ENCODE measurements at places on chromosomes 3 and 15.
A peak's percentile ranks its signal among the peaks of the same experiment; 100 is the strongest.

GRCh38 chr3:45105855-45106671 is 40.1 kb downstream of the CDCP1 start:
- peak; percentile 59 for DNase-seq

DNA sequence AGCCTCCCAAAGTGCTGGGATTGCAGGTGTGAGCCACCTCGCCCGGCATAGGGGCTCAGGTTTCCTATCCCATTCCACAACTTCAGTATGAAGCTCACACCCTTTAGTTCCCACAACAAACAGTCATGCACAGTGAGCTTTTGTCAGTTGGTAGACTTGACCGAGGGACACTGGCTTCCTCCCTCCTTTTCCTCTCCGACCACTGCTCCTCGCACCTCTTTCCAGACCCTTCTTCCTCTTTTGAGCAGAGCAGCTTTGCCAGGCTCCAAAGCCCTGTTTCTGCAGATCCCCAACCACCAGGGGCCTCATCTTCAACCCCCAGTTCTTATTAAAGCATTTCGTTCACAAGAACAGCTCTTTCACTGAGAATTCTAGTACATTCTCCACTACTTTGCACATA is 12.7 kb upstream of the CILP start:
- DNase-seq, result no peak

DNA sequence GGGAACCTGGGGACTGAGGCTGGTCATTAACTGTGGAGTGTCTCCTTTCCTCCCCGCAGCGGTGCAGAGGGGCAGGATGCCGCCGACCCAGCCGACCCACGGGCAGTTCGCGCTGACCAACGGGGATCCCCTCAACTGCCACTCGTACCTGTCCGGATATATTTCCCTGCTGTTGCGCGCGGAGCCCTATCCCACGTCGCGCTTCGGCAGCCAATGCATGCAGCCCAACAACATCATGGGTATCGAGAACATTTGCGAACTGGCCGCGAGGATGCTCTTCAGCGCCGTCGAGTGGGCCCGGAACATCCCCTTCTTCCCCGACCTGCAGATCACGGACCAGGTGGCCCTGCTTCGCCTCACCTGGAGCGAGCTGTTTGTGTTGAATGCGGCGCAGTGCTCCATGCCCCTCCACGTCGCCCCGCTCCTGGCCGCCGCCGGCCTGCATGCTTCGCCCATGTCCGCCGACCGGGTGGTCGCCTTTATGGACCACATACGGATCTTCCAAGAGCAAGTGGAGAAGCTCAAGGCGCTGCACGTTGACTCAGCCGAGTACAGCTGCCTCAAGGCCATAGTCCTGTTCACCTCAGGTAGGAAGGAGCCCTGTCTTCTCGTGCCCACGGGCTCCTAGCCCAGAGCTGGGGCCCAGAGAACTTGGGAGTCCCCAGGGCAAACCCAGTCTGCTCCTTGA is 3.7 kb downstream of the NR2F2 start:
- peak; percentile 40 for DNase-seq

DNA sequence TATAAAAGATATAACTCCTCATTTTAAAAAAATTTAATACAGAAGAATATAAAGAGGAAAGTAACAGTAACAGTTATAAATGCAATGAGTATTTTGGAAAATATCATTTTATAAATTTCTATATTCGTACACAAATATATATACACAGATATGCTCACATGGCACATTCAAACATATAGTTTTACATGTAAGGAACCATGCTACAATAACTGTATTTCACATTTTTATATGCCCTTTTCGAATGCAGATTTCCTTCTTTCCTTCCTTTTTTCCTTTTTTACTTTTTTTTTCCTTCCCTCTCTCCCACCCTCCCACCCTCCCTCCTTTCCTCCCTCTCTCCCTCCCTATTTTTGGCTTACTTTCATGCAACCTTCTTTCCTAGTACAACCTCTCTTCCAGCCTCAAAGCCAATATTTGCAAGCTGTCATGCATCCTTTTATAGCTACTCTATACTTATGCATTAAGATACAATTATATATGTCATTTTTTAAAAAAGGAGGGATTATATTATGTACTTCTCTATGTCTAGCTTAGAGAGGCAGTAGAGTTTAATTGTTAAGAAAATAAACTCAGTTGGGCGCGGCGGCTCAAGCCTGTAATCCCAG is 830.5 kb downstream of the IGSF11 start:
- DNase-seq, result no peak

GRCh38 chr3:43766672-43767465 is 76.1 kb downstream of the ABHD5 start:
- DNase-seq, result peak; percentile 81

DNA sequence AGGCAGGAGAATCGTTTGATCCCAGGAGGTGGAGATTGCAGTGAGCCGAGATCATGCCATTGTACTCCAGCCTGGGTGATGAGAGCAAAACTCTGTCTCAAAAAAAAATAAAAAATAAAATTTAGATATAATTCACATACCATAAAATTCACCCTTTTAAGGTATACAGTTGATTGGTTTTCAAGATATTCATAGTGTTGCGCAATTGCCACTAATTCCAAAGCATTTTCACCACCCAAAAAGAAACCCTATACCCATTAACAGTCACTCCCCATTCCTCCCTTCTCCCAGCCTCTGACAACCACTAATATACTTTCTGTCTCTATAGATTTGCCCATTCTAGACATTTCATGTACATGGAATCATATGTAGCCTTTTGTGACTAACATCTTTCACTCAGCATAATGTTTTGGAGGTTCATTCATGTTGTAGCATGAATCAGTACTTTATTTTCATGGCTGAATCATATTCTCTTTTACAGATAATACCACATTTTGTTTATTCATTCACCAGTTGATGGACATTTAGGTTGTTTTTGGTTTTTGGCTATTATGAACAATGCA is 116.7 kb downstream of the RASA2 start:
- peak; percentile 25 for DNase-seq

GRCh38 chr3:86175051-86175536 is 815.9 kb downstream of the VGLL3 start:
- no peak for DNase-seq

DNA sequence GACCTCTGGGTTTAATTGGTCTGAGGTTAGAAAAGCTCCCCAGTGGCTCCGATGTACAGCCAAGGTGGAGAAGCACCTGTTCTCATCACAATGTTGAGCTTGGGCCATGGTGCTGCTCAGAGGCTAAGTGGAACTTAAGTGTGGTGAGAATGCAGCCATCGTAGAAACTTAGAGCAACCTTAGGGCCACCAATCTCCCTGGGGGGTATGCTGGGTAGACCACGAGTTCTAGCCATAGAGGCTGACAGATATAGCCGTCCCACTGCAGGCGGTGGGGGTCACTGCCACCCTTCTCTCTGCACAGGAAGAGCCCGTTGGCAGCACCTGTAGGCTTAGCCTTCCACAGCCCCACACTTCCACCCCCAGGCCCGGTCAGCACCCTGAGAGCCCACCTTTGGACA is 38.0 kb downstream of the MGLL start:
- DNase-seq, result no peak

GRCh38 chr3:67712259-67712658 is 57.8 kb upstream of the SUCLG2 start:
- DNase-seq, result no peak

DNA sequence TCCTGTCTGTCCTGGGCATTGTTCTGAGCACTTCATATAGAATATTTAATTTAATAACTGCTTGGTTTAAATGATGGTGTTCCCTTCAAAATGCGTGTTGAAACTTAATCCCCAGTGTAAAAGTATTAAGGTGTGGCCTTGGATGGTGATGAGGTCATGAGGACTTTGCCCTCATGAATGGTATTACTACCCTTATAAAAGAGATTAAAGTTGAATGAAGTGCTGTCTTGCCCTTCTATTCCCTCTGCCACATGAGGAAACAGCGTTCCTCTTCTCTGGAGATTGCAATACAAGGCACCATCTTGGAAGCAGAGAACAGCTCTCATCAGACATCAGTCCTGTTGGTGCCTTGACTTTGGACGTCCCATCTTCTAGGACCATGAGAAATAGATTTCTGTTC is 374.4 kb downstream of the PTPRG start:
- DNase-seq, result no peak

- no peak for DNase-seq
Measured at GRCh38 chr3:29534006-29534405, 253.1 kb downstream of the RBMS3 start.

DNA sequence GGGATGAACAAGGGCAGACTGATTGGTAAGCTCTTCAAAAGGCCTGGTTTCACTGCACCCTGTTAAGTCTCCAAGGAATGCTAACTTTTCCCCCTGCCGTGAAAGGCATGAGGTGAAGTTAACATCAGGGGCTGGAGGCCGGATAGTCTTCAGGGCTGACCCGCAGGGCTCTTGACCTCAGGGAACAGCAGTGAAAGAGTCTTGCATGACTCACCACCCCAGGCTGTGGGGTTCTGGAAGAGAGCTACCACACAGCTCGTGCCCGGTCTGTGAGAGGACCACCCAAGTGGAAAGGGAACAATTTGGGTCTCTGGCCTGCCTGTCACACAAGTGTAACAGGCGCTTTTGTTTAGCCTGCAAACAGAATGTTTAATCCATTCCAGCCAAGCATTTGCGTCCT is 504.9 kb downstream of the EDEM1 start:
- DNase-seq, result no peak

DNA sequence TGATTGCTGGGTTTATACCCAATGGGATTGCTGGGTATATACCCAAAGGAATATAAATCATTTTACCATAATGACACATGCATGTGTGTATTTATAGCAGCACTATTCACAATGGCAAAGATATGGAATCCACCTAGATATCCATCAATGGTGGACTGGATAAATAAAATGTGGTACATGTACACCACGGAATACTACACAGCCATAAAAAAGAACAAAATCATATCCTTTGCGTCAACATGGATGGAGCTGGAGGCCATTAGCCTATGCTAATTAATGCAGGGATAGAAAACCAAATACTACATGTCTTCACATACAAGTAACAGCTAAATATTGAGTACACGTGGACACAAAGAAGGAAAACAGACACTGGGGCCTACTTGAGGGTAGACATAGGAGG is 22.6 kb downstream of the MNS1 start:
- no peak for DNase-seq

DNA sequence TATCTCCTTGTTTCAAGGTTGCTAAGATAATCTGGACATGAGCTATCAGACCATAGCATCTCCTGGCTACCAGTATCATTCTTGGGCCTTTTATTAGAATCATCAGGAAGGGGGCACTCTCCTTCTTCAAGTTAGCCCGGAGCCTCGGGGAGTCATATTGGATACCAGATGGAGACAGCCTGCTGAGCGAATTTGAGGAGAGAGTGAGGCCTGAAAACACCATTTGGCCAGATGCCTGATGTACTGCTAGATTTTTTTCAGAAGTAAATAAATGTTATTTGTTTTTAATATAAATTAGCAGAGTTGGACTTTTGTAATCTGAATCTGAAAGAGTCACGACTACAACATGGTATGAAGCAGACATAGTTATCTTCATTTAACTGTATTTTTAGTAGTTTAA is 848.6 kb downstream of the IGSF11 start:
- DNase-seq, result no peak

DNA sequence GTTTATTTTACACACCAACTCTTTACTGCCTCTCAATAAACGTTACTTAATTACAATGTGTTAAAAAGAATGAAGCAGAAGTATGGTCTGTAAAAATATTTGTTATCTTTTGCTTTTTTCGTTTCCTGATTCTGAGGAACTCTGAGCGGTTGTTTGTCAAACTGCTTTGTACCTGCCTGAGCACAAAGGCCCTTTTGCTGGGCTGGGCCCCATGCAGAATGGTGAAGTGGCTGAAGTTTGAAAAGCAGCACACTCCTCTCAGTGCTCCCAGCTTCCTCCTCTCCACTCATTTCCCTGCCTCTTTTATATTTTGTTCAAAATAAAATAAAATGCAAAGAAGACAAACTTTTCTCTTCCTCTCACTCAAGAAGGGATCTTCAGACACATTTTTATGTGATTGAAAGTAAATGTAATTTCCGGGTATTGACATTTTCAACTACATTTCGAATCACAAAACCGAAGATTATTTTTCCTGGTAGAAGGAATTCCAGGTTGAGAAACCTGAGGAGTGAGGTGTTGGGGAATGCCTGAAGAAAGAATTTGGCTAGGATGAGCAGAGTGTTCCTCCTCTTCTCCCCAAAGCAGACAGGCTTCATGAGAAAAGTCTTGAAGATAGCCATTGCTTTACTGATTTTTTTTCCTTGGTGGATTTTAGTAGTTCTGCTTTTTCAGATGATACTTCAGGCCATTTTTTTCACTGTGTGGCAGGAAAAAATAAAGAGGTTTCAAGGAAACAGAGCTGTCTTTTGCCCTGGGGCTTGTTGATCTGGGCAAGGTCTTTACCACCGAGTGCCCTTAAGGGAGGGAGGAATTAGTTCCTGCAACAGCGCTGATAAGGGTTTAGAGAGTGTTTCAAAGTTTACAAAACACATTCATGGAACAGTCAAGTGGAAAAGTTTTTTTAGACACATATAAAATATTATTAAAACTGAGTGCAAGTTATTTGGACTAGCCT is 229.8 kb downstream of the NFKBIZ start:
- no peak for DNase-seq

GRCh38 chr15:25208735-25209134 is 230.1 kb downstream of the UBE3A start:
- no peak for DNase-seq

DNA sequence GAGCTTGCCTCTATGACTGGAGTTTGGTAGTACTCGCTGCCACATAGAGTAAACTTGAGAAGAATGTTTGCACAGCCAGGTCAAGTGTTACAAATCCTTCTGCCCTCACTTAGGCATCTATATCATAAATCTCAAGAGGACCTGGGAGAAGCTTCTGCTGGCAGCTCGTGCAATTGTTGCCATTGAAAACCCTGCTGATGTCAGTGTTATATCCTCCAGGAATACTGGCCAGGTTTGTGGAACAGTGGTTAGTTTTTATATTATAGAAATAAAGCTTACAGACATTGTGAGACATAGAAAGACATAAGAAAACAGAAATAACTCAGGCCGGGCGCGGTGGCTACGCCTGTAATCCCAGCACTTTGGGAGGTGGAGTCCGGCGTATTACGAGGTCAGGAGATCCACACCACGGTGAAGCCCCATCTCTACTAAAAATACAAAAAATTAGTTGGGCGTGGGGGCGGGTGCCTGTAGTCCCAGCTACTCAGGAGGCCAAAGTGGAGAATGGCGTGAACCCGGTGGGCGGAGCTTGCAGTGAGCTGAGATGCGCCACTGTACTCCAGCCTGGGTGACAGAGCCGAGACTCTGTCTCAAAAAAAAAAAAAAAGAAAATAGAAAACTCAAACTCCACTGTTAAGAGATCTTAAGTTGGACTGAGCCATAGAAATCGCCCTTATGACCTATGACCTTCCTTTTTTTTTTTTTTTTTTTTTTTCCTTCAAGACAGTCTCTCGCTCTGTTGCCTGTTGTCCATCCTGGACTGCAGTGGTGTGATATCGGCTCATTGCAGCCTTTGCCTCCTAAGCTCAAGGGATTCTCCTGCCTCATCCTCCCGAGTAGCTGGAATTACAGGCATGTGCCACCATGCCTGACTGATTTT is 2.2 kb downstream of the RPSA start:
- DNase-seq, result no peak

DNA sequence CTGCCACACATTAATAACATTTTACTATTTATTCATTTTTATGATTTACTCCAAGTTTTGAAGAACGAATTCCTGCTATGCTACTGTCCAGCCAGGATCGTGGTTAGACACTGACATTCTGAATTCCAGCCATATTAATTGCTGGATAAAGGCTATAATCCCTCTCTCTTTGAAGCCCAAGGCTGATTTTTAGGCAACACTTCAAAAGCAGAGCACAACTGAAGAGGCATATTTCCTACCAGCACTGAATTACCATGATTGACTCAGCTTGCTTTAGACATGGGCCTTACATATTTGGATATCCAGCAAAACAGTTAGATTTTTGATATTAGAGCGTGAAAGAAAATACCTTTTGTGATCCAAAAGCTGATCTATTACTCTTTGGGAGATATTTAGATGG is 205.0 kb downstream of the ZIC1 start:
- DNase-seq, result no peak
